NCI-H460 (cell line): ENCODE measurements at places on chromosomes 5 and 9. TPM values are rescaled to one million over a fixed set of nuclear protein-coding genes. Genes with fewer than 3 reads are reported as not detected.
A peak's percentile ranks its signal among the peaks of the same experiment; 100 is the strongest.

The SNCB gene
- total RNA-seq = 0.10 TPM in 1 of 2 replicates, not detected in the other

The FLT4 gene
- total RNA-seq = 4.1 and 6.0 TPM in 2 replicates

The GABRA1 gene
- not detected in 2 replicates for total RNA-seq

The AGXT2 gene
- total RNA-seq = not detected in 2 replicates

The CCDC112 gene
- 10.9 and 13.0 TPM in 2 replicates for total RNA-seq

DNA sequence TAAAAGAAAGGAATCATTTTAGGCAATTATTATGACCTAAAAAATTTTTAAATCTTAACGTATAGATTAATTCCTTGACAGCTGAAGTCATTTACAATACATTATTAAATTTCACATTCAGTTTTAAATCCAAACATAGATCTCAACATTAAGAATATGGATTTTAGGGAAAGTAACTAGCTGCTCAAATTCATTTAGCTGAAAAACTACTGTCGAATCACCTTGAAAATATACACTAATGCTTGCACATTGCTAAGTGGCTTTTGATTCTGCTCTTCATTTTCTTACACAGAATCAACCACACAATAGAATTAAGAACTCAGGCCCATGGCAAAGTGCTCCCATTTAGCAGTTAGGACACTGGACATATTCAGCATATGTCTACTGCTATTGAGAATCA lies 454.2 kb downstream of the RAB3C start:
- no peak for DNase-seq

GRCh38 chr9:22241024-22241423 lies 205.6 kb upstream of the DMRTA1 start:
- no peak for DNase-seq

DNA sequence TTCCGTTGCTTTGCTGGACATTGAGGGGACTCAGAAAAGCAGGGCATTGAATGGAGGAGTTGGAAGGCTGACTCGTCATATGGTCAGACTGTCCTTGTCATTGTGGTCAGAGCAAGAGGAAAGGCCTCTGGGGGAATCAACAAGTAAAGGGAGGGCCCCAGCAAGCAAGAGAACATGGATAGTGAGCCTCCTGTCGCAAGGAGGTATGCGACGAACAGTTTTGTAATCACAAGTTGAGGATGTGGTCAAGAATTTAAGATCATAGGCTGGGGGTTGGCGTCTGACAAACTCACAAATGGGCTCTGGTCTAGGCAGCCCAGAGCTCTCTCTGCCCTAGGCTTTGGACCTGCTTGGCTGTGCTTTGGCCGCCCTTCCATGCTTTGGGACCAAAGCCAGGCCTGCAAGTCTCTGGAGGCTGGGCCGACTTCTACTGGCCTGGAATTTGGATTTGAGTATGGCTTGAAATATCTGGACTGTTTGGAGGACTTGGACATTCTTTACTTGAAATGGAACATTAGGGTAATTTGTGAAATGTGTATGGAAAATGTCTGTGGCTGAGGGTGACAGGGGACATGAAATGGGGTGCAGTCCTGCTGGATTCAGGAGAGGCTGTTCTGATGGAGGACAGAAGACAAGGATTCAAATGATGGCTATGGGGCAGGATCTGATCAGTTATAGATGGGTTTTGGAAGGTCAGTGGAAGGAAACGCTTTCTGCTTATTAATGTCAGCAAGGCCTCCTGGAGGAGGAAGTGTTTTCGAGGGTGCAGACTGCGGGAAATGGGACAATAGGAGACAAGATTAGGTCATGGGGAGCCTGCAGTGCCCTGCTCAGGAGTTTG lies 19.2 kb upstream of the NDST1 start:
- DNase-seq = no peak

DNA sequence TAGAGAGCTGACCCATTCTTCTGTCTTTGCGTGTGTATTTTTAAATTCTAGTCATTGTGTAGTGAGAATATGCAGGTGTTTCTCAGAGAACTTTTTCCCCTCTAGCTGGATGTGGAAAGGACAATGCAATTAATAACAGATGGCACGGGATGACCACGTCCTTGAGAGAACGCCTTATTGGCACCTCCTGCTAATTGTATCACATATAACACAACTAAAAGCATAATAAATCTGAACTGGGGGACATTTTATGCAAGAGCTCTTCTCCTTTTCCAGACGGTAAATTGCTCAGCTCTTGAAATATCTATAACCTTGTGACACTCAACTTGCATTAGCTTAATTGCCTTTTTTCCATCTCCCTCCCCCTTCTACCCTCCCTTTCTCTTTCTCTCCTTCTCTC lies 62.9 kb upstream of the IZUMO3 start:
- no peak for DNase-seq

DNA sequence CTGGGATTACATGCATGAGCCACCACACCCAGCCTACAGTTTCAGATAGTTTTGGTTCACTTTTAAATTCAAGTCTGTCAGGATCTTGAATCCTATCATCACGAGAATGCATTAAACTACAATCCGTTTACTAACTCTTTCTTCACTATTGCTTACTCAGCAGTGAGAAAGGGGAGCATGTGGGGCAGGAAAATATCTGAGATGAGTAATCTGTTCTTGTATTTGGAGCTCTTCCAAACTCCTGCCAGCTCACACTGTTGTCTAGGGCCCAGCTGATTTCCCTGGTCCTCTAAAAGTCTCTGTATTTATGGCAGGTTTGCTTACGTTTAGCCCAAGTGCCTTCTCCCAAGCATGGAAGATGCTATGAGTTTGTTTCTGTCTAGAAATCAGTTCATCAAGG lies 152.2 kb downstream of the FGF18 start:
- DNase-seq = no peak

GRCh38 chr5:138454121-138454520 lies 11.2 kb upstream of the EGR1 start:
- DNase-seq = no peak

DNA sequence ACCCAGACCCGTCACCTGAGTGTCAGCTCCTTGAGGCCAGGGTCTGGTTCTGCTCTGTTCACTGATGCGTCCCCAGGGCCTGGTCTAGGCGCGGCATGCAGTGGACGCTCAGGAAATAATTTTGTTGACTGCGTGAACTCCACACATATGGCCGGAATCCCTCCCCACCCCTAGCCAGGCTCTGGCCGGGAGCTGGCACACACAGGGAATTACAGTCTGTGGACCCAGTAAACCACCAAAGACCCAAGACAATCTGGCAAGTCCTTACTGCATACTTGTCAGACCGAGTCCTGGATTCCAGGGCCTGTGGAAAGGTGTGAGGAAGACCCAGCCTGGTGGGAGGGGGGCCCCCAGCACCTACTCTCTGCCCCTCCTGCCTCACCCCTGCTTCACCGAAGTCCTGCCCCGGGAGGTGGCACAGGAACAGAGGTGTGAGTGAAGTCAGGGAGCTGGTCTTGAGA lies 113.0 kb upstream of the IER5L start:
- DNase-seq = no peak

DNA sequence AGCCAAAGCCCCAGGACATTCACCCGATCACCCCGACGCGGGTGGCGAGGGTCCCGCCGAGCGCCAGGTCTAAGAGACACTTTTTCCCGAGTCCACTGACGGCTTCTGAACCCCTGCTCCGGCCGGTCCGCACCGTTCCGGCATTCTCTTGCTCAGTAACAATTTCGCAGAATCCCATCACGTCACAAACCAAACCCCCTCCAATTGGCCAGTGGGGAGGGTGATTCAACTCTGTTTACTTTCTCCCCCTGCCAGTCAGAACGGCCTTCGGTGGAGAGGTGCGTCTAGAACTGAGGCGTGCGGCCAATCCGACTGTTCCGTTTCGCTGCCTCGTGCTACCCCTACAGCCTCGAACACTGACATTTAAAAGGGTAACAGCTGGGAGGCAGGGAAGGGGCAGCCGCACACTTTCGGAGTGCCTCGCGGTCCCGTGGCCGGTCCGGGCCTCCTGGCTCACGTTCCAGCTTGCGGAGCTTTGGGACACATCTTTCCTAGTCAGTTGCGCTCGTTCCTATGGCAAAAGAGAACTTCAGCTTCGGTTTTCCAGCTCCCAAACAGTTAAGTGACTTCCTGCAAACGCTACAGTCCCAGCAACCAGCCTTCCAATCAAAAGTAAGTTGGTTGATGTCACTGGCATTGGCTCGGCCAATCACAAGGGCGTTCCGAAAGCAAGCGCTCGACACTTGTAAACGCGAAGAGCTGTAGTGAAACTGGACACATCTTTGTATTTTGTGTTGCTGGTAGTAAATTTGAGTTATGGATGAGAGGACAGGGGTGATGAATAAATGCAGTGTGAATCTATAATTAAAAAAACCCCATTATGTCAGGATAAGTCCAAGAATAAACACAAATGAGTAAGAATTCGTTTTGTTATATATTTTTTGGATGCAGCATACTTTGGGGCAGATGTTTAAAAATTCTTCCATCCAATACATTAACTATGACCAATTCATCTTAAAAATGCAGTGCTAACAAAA lies at the start of gene KLF9:
TSS of gene KLF9 (minus strand) at position 859 of the 977 bp plus-strand sequence. CDS start 1,294 bp downstream, outside the sequence.
- peak; percentile 92 for DNase-seq

- DNase-seq = no peak
These were observed 286.0 kb downstream of the ZSWIM6 start for GRCh38 chr5:61617995-61618525.

DNA sequence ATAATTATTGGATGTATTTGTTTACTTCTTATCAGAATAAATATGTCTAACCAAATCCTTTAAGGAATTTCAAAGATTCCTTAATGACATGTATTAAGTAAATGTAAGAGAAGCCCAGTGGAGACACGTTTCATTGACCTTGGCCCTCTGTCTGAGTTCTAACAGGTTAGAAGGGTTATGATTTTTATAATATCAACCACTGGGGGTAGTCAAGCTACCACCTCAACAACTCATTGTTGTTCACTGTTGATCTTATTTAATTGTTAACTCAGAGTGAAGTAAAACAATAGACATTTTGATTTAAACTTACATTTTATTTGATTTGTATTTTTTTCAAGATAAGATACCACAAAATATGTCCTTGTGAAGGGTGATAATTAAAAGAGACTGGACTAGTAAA lies 499.2 kb upstream of the COX7C start:
- DNase-seq = peak; percentile 4

DNA sequence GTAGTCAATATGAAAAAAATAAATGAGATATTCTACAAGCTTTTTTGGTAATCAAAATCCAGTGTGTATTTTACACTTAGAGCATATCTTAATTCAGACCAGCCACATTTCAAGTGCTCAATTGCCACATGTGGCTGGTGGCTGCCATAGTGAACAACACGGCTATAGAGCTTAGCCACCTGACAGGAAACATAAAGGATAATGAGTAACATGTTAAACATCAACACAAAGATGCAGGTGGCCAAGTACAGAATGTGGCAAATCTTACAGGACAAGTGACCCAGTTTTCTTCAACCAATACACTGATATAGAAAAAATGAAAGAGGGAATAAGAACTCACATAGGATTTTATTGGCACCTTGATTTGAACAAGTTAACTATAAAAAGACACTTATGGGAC lies 61.4 kb downstream of the KIF24 start:
- no peak for DNase-seq

DNA sequence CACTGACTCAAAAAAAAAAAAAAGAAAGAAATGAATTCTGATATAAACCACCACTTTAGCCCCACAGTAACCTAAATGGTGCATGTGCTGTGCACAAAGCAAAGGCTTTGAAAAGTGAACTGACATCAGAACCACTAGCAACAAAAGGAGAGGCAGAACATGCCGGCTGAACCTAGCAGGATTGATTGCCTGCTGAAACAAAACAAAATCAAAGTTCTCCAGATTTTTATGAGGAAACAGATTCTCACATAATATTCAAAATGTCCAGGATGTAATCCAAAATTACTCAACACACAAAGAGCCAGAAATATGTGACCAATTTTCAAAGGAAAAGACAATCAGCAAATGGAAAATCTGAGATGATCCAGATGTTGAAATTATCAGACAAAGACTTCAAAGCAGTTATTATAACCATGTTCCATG lies 37.9 kb downstream of the UBTD2 start:
- DNase-seq = no peak

GRCh38 chr5:80082281-80082680 lies 47.1 kb downstream of the THBS4 start:
- no peak for DNase-seq

- DNase-seq = no peak
These were observed 274.5 kb upstream of the PTGER4 start for GRCh38 chr5:40405230-40405629.

GRCh38 chr5:178147406-178147805 lies 6.3 kb downstream of the NHP2 start:
- DNase-seq = no peak

DNA sequence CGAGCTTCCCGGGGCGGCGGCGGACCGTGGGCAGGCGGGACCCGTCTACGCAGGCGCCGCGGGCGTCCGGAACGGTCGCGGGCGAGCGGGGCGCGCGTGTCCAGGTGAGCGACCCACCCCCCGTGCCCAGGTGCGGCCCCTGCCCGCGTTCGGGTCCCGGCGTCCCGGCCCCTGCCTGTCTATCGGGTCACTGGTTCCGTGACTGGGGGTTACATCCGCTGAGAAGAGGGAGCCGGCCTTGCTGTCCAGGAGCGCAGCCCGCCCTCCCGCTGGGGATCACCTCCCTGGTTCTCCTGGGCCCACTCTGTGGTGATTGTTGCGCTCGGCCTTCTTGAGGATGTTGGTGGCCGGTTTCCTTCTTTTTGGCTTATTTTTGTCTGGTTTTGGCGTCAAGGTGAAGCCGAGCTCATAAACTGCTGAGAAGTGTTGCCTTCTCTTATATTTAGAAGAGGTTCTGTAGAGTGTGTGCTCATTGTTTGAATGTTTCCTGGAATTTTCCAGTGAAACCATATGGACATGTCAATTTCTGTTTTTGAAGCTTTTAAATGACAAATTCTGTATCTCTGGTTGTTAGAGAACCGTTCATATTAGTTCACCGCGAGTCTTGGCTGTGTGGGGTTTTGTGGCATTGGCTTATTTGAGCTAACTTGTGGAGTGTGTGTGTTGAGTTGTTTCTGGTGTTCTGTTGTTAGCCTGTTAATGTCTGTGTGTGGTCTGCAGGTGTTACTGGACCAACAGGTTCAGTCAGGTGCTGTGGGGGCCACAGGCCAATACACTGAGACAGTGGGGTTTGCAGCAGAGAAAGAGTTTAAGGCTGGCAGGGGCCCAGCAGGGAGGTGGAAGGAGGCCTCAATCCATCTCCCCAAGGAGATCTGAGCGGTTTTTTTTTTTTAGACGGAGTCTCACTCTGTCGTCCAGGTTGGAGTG lies 621 bp downstream of the CEP72 start:
- no peak for DNase-seq

DNA sequence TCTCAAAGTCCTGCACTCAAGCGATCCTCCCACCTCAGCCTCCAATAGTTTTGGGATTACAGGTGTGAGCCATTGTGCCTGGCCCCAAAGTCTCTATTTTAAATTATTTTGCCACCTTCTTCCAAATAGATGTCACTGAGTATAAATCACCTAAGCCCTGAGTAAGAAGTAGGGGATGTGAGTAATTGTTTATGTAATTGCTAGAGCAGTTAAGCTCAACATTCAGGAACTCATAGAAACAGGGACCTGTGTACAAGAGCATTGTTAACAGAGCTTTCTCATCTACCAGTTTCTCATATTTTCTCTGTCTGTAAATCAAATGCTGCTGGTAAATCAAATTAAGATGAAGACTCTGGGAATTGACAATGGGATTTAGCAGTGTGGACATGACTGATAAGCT lies 26.3 kb downstream of the CDK7 start:
- no peak for DNase-seq

- DNase-seq = no peak
These were observed 10.8 kb downstream of the SARDH start for GRCh38 chr9:133727277-133727875.
